ENCODE measurements at places on chromosomes 3 and 15.
A peak's percentile ranks its signal among the peaks of the same experiment; 100 is the strongest.

GRCh38 chr3:95468331-95468730 lies 1346.1 kb upstream of the EPHA6 start:
- DNase-seq, result no peak

- DNase-seq, result no peak
Observed at GRCh38 chr15:100041127-100041828, 300.5 kb downstream of the ADAMTS17 start.

DNA sequence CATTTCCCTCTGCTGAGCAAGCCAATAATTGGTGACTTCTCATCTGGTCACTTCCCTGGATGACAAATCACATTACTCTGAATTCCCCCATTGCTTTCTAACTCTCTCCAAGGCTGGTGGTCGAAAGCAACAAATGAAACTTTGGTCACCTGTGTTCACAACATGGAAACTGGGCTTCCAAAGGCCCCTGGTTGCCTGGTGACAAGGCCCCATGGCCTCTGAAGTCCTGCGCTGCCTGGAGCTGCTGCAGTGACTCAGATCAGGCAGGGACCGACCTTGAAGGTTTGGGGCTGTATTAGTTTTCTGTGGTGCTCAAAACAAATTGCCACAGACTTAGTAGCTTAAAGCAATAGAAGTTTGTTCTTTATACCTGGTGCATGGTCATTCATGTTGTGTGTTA lies 345.3 kb downstream of the WDR72 start:
- DNase-seq, result no peak

DNA sequence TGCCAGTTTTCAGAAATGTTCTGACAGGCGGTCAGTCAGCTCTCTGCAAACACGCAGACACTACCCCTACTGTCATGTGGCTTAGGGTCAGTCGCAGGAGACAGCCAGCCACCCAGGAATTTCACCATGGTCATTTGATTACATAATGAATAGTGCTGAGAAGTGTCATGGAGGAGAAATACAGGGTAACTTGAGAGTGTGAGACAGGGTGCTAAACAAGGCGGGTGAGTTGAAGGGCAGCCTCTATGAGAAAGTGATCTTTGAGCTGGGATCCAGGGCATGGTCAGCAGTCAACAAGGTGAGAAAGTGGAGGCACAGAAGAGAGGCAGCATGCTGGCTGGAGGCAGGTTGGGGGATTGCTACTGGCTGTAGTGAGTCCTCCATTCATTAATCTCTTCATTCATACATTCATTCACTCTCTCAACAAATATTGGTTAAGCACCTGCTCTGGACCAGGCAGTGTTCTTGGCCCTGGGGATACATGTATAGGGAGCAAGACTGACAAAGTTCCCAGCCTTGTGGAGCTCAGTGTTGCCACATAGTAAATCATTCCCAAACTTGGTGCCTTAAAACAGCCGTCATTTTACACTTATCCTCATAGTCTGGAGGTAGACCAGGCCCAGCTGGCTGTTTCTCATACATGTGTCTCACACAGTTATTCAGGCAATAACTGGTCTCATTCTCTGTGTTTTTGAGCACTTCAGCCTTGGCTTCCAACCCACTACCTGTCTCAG lies 14.8 kb downstream of the PXYLP1 start:
- no peak for DNase-seq

DNA sequence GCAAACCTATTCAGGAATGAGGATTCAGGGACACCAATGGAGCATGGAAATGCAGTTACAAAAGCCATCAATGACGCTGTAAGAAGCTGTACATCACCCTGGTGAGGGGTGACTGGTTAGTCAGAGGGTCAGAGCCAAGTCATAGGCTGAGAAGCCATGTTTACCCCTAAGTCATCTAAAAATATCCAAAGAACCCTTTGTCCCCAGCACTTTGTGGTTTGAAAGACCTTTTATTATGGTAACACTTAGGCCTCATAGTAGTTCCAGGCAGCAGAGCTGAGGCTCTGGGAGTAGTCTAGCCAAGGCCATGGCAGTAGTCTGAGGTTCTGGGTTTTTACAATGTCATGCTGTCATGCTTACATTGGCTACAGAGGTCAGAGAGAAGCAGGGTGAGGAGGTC lies 131.2 kb downstream of the CTNNB1 start:
- DNase-seq, result peak; percentile 47

DNA sequence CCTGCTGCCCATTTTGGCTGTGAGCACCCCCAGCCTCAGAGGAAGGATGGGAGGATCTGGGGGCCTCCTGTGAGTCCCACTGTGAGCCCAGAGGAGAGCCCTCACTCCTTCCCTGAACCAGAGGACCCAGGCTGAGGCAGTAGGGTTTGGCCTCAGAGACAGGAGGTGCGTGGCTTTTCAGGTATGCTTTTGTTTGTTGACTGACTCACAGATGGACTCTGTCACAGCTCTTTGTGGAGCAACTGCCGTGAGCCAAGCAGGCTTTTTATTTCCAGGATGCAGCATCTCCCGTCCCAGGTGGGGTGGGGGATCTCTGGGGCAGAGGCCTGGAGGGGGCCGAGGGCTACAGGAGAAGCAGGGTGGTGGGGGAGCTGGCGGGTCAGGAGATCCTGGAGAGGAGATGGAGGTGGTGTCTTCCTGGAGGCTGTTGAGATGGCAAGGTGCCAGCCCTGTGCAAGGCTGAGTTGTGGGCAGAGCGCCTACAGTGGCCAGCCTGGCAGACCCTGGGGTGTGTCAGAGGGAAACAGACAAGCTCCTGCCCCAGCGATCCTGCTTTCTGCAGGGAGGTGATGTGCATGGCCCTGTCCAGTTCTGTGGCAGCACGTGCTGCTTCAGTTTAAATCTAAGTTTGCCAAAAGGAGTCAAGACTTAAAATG lies 24.0 kb downstream of the PLXNA1 start:
- no peak for DNase-seq

- DNase-seq, result no peak
Observed at GRCh38 chr3:111692593-111693552, 97.7 kb upstream of the ZBED2 start.

GRCh38 chr15:42152196-42152920 lies 4.1 kb downstream of the PLA2G4F start:
- no peak for DNase-seq

DNA sequence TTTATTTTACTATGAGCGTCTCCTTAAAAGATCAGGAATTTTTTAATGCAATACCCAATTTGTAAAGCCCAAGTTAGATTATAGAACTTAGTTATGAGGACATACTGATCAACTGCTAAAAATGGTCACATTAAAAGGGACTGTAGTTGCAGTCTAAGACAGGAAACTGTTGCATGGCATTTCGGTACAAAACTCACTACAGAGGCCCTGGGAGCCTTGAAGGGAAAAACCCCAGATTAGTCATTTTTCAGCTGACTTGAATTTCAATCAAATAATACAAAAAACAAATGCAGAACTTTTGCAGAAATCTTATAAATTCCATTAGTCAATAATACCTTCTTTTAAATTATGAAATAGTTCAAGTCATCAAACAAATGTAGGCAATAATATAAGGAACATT lies 6.9 kb upstream of the PTX3 start:
- DNase-seq, result peak; percentile 51

DNA sequence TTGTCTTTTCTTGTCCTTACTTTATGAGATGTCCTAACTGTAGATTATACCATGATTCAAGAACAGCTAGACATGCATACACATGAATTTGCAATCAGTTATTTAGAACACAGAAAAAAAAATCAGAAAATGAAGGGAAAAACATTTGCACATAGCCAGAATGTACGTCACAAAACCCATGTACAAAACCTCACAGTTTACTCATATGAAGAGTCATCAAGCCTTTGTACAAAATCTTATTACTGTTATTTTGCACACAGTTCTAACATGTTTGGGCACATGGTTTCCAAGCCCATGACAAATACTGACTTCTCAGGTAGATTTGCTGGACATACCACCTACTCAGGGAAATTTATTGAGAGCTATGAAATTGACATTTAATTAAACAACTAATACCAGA lies 48.2 kb downstream of the MAP3K13 start:
- DNase-seq, result peak; percentile 33

DNA sequence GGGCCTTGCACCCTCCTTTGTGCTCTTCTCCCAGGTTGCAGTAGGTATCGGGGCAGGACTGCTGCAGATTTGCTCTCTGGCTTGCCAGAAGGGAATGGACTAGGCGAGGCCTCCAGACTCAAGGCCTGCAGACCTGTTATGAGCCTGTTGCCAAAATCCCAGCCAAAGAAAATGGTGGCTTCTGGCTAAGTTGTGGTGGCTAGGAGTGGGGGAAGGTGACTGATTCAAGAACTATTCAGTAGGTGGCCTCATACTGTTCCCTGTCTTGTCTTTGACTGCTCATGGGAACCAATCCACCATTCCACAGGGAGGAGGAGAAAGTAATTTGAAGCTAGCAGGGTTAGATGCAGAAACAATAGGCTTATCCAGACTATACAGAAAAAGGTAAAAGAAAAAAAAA lies 380.4 kb upstream of the PROK2 start:
- peak; percentile 7 for DNase-seq

DNA sequence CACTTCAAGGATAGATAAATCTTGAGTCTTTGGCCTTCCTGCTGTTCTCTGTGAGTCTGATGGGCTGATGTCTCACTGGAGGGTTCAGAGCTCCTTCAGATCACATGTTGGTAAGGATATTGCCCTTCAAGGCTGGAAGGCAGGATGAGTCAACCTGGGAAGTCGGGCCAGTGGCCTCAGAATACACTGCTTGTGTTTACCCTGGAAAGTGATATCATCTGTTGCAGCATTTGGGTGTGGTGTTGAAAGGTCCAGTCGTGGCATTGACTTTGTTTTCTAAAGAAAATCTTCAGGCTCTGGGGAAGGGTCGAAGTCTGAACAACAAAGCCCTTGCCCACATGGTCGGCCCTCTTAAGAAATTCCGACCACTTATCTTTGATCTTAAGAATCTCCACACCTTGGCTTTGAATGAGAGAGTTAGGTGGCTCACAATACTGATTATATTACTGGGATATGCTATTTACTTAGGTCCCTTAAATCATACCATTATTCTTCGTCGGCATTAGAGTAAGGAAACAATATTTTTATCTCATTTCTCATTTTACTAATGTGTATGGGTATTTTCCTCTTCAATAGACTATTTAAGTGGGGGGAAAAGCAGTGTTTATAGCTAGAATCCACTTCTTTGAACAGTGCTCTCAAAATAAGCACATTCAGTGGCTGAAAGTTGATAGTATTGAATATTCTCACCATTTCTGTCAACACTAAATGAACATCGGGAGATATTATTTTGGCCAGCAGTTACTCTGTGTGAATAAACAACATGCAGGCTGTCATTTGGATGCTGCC lies 303.9 kb upstream of the RASGRP1 start:
- peak; percentile 94 for DNase-seq

DNA sequence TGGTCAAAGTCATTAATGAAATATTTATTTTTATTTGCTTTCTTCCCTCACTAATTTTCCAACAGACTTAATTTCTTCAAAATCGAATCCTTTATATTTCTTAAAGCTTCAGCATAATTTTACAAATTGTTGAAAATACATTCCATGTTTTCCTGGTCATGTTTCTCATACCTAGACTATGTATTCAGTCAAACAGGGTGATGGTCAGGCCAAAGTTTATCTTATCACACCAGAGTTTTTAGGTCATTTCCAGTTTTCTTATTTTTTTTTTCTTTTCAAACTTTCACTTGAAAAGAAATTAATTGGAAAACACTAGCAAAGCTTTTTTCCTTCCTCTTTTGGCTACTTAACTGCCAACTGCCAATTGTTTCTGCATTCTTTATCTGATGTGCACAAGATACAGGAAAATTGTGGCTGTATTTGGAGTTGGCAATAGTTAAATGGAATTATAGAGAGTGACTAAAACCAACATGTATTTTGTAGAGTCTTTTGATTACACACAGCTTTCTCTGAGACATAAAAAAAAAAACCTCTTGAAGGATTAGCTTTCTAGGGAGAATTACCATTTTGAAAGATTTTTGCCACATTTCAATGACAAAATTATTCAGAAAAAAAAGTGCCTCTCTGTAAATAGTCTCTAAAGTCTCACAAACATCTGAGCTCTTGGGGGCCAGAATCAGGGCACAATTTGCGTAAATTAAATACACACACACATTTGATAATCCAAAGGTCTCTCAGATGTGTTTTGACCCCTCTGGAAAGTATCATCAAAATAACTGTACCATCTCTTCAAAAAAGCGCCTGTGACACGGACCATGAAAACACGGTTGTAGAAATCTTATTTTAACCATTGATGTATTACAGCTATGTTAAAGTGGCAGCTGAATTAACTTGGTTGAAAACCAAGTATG lies 603.2 kb upstream of the KCNMB2 start:
- peak; percentile 6 for DNase-seq

GRCh38 chr3:126746395-126747177 lies 42.5 kb downstream of the CHCHD6 start:
- DNase-seq, result peak; percentile 74

- DNase-seq, result no peak
Observed at GRCh38 chr3:169813757-169814517, 1.2 kb upstream of the LRRC34 start.

GRCh38 chr15:87863152-87863551 lies 393.4 kb downstream of the NTRK3 start:
- peak; percentile 16 for DNase-seq

DNA sequence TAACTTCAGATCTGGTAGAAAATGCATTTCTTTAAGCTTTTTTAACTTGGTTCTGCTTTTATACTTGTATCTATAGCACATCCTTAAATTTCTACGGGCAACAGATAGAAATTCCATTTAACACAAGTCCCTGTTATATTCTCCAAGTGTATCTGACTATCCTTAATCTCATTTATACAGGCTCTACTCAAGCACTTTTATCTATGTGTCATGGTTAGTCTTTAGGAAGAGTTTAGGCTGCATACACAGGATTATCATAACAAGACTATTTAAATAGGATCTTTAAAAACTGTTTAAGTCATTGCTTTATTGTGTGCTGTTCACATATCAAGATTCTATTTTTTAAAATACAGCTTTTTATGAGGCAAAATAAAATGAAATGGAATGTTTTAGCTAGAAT lies 52.7 kb downstream of the SETD5 start:
- DNase-seq, result no peak

GRCh38 chr3:193165431-193166120 lies 75.4 kb upstream of the PLAAT1 start:
- no peak for DNase-seq

GRCh38 chr15:72365844-72366243 lies 10.0 kb downstream of the HEXA start:
- no peak for DNase-seq

- no peak for DNase-seq
Observed at GRCh38 chr3:18113417-18113816, 311.7 kb downstream of the SATB1 start.

DNA sequence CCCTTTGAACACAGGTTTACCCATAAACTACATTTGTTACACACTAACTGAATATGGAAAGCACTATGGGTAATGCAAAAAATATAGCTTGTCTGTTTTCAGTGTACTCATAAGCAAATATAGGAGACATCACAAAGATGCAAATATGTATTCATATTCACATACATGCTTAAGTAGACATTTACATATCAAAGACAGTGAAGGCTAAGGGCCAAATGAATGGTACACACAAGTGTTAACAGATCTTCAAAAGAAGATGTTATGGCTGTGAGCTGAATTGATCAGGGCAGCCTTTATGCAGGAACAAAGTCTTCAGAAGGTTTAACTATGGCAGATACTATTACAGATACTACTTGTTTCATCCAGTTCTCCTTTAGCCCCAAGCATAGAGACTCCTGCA lies 384.1 kb downstream of the FHIT start:
- DNase-seq, result no peak

Data from IMR-90 (cell line).